GM19239 (cell line): ENCODE measurements at places on chromosomes 13 and 19.

- no peak for DNase-seq
Measured at GRCh38 chr13:80798576-80799133, 457.7 kb upstream of the SPRY2 start.

DNA sequence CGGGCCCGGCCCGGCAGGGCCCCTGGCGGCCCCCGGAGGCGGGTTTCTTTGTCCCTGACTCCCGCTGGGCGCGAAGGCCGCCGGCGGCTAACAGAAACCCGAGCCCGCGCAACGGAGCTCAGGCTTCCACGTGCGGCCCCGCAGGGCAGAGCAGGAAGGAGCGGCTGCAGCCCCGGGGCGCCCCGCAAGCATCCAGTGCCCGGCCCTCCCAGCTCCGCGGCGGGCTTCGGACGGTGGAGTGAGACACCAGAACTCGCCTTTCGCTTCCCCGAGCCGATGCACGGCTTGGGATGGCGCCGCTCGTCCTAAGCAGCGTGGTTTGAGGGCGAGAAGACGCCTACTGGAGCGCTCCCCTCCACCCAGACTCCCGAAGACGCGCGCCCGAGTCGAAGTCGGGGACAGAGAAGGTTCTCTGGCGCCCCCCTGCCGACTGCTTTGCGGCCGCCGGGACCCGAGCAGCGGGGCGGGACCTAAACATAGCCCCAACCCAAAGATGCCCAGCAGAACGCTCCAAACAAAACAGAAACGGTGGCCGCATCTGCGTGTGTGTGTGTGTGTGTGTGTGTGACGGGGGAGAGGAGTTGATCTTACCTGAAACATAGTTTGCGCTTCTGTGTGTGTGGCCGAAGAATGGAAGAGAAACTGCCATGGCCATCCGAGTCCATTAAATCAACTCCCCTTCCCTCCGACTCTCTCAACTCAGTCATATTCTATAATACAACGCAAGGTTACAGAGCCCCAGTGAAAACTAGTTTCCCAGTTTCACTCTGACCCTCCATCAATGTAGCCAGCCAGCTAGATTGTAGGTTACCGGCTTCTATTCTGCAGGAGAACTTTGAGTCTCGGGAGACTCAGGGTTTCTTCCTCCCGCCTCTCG is 629 bp upstream of the FGF9 start:
- no peak for DNase-seq

DNA sequence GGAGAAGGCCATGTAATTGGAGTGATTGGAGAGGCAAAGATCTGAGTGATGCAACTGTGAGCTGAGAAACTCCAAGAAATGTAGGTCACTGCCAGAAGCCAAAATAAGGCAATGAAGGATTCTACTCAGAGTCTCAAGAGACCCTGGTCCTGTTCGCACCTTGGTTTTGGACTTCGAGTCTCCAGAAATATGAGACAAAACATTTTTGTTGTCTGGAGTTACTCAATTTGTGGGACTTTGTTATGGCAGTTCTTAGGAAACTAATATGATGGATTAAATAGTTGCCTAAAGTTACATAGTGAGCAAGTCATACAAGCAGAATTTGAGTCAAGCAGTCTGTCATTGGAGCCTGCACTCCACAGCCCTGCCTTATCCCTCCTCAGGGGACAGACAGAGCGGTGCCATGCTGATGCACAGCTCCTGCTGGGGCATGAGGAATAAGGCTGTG is 104.2 kb downstream of the ITGBL1 start:
- DNase-seq: no peak

GRCh38 chr19:19033176-19033425 is 216 bp downstream of the SUGP2 start:
- DNase-seq: no peak

DNA sequence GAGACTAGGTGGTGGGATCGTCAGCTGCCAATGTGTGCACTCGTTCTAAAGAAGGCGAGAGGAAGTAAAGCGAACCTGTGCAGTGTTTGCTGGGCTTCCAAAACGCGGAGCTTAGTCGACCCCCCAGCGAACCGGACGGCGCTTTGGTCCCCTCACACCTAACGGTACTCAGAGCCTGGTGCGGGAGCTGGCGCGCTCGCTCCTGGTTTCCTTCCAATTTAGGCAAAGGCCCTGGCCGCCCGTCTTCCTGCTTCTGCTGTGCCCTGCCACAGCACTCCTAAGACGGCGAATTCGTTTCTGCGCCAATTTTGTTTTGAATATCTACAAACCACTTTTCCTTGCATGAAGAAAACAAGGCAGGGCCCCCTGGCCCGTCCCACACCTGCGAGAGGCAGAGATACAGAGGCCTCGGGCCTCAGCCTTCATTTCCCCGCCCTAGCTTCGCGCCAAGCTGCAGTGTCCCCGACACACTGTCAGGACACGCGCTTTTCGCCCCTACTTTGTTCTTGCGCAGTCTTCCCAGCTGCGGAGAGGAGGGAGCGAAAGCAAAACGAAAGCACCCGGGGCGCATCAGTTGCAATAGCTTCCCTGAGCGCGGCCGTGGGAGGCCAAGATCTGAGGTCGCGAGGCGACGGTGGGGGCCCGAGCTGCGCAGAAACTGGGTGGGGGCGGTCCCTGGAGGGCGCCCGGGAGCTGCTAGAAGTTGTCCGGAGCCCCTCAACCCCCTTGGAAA is 111.9 kb downstream of the KCNRG start:
- DNase-seq: no peak

- DNase-seq: no peak
Measured at GRCh38 chr13:111629926-111630325, 309.5 kb downstream of the TEX29 start.

- no peak for DNase-seq
Measured at GRCh38 chr19:5536337-5536894, 31.3 kb downstream of the TINCR start.

- no peak for DNase-seq
Measured at GRCh38 chr13:112724788-112725345, 35.0 kb downstream of the ATP11A start.

DNA sequence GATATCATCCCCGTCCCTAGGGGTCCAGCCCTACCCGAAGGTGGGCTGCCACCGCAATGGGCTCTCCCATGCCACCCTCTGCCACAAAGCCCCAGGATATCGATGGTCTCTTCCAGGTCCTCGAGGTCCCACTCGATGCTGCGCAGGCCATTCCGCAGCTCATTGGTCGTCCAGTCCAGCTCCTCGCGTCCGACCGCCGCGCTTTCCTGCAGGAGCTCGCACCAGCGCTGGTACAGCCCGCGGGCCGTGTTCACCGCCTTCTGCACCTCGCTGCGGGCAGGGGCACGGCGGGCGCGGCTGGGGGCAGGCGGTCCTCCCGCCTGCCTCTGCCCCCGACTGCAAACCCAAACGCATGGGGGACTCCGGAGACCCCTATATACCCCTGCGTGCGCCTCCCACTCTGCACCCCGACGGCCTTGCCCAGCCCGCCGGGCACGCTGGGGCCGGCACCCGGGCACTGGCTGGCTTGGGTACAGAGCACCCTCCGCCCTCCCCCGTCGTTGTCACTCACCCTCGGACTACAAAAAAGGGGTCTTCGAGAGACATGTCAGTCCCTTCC is 468 bp downstream of the STX10 start:
- no peak for DNase-seq

DNA sequence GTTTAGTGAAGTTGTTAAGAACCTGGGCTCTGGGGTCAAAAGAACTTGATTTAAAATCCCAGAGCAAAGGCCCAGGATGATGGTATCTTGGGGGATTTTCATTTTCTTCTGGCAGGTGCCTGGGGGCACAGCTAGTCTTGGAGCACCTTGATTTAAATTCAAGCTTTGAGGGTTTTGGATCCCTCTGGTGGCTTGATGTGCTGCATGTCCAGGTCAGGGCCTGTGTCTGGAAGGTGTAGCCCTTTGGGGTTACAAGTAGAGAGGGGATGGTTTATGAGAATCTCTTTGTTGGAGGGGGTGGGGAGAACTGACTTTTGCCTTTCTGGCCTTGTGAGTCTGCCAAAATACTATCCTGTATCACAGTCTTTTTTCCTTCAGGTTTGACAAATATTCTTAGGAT is 55.8 kb downstream of the AKAP11 start:
- no peak for DNase-seq

DNA sequence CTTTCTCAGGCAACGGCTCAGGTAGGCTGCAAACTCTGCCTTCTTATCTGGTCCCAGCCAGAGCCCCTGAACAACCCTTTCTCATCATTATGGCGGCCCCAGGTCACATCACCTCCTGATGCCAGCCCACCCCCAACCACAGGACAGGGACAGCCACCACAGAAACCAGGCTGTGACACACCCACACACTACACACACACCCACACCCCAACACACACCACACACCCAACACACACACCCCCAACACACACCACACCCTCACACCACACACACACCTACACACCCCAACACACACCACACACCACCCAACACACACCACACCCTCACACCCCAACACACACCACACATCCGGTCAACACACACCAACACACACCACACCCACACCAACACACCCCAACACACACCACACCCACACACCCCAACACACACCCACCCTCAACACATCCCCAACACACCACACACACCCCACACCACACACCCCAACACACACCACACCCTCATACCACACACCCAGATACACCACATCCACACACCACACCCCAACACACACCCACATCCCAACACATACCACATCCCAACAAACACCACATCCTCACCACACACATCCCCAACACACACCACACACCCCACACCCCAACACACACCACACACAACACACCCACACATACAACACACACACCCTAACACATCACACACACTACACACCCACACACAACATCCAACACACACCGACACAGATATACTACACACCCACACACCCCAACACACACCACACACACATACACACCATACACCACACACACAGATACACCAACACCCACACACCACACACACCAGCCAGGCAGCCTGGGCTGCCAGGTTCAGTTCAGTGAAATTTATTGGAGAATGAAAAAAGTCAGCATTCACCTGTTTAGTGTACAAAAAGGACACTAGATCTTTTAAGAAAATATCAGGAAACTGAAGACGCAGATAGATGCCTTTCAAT is 4.2 kb upstream of the ISYNA1 start:
- no peak for DNase-seq

DNA sequence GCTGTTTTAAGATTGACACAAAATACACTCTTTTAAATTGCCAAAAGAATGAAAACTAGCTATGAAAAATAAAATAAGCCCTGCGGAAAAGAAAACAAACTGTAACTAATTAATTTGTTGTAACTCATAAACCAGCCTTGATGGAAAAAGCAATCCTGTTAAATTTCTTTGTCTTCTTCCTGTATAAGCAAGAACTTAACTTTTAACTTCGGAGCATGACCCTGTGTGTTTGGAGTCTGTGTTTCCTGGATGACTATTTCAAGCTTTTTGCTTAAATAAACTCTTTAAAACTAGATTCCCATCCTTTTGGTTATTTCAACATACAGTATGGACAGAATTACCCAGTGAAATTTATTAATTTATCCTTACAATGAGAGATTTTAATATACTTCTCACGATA is 122.6 kb downstream of the TNFRSF19 start:
- no peak for DNase-seq

DNA sequence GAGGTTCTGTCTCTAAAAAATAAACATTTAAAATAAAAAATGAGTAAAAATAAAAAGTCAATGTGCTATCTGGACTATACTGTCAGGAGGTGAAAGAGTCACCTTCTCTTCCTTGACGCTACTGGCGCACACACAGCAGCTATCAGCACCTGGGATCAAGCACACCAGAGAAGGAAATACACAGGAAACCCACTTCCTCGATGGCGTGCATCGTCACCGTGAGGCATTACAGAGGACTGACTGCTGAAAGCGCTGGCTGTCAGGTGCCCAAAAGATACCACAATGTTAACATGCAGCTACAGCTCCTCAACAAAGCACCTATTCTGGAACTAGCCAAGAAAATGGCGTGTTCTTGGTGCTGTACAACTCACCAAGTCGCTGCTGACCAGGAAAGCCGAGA is 6.1 kb downstream of the SLC35E1 start:
- DNase-seq: no peak

- DNase-seq: no peak
Measured at GRCh38 chr13:52383366-52383765, 22.6 kb downstream of the THSD1 start.

DNA sequence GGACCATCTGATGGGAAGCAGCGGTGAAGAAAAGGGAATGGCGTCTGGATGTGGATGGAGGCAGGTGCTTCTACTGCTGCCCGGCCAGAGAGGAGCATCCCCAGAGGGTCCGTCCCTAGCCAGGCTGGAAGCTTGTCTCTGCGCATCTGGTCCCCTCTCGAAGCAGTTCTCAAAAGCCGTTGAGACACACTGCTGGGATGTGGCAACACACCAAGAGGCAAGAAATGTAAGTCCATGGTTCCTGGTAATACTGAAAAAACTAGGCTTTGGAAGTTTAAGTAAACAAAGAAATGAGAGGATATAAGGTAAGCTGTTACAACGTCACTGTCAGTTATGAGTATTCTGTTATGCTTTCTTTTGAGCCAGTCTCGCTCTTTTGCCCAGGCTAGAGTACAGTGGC is 15.1 kb upstream of the FFAR2 start:
- no peak for DNase-seq

- no peak for DNase-seq
Measured at GRCh38 chr13:67296511-67296910, 66.4 kb upstream of the PCDH9 start.
